ENCODE measurements at places on chromosomes 4 and X.

GRCh38 chrX:5876984-5877596 is 351.6 kb downstream of the NLGN4X start:
- DNase-seq = no peak

DNA sequence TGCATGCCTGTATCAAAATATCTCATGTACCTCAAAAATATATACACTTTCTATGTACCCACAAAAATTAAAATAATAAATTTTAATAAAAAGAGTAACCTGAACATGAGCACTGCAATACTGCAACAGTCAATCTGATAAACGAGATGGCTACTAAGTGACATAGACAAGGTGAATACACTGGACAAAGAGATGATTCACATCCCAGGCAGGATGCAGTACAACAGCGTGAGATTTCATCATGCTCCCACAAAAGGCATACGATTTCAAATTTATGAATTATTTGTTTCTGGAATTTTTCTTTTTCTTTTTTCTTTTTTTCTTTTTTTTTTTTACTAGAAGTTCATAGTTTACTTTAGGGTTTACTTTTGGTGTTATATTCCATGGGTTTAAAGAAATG is 12.2 kb upstream of the FGF16 start:
- DNase-seq = no peak

DNA sequence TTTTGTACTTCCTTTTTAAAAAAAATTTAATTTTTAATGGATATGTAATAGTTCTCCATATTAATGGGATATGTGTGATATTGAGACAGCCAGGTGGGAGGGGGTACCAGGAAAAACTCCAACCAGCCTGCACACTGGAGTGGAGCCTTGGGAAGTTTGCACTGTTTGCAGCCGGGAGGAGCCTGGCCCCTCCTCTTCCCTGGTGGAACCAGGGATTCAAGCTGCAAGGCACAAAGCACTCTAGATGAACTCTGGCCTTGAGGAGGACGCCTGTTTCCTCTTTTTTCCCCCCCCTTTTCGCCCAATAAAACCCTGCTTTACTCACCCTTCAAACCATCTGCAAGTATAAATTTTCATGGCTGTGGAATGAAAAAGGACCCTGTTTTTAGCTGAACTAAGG is 48.2 kb upstream of the GC start:
- DNase-seq = no peak

- DNase-seq = no peak
These were observed 152.0 kb upstream of the USP9X start for GRCh38 chrX:40933132-40933705.

GRCh38 chr4:151895671-151896070 is 134.9 kb upstream of the GATB start:
- no peak for DNase-seq

DNA sequence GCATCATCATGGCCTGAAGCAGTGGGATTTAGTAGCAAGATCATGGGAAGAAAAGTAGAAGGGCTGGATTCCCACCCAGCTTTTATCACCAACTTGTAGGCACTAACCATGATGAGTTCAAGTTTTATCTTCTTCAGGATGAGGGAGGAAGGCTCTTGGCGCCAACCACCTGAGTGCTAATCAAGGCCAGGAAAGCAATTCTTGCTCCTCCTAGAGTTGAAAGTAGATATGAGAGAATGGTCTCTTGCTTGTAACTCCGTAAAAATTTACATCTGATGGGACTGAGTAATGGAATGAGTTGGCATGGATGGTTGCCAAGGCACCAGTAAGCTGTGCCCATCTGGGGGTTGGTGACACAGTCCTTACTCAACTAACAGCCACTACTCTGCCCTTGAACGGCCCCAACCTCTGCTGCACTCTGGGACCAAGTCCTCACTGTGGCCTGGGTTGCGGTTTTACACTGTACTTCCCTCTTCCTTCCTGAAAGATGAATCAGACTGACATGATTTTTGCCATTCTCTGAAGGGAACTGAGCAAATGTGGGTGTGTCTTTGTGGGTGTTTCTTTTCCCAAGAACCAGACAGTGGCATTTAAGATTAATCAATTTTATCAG is 39.4 kb upstream of the NDP start:
- DNase-seq = peak; percentile 29

GRCh38 chrX:24696294-24696693 is 2.6 kb downstream of the POLA1 start:
- no peak for DNase-seq

- no peak for DNase-seq
These were observed 4.5 kb upstream of the GRSF1 start for GRCh38 chr4:70844180-70844579.

GRCh38 chrX:1009771-1010170 is 202.7 kb downstream of the CRLF2 start:
- no peak for DNase-seq

- no peak for DNase-seq
These were observed 266.8 kb downstream of the C4orf33 start for GRCh38 chr4:129362691-129363274.
